Renal pelvis (tissue), 12 donors: ENCODE measurements at places on chromosomes 3 and 15.

- DNase-seq = no peak
Observed at GRCh38 chr15:33553157-33553556, 242.4 kb downstream of the RYR3 start.

DNA sequence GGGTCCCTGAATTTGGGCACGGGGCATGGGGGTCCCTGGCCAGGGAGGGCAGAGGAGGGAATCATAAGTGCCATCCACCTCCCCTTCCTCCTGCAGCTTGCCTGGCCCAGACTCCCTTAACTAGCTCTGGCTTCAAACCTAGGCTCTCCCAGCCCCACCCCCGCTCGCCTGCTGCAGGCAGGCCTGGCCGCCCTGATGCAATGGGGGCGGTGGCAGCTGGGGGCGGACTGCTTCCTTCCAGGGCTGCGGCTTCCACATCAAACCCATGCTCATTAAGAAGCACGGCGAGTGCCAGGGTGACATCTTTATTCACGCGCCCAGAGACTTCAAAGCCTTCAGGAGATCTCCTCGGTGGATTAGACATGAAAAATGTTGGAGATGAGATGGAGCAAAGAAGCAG lies 123.1 kb downstream of the TPRA1 start:
- DNase-seq = no peak

DNA sequence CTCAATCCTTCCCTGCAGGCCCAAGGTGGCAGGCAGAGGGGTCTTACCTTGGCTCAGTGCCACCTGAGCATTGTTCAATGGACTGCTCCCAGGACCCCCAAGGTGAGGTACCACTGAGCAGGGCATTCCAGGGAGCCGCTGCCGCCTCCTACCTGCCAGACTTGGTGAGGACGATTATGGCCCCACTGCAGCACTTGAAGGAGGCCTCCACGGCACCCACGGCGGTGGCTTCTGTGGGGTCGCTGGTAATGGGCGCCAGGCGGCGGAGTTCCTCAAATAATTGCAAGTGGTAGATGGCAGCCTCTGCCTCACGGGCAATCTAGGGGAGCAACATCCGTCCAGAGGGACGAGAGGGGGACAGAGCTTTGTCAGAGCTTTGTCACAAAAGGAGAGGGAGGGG lies 4.7 kb upstream of the GRAMD2A start:
- DNase-seq = no peak

- no peak for DNase-seq
Observed at GRCh38 chr15:66474135-66474534, 23.4 kb downstream of the SNAPC5 start.

- no peak for DNase-seq
Observed at GRCh38 chr3:184586851-184587250, 25.3 kb downstream of the EPHB3 start.

GRCh38 chr3:45187694-45188141 lies 38.4 kb downstream of the TMEM158 start:
- DNase-seq = no peak

DNA sequence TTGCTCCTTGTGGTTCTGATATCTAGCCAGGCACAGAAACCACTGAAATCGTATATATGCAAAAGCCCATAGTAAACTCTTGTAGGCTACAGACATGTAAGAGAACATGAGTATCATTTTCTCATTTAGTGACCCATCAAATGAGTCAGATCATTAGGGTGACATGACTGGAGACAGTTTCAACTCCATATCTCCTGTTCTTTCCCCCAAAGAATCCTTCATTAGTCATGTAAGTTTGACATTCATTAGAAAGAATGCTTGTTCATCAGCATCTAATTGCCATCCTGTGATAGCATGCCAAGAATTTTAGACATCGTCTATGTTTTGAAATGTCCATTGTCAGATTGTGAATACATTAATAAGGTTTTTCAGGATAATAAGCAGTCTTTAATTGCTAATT lies 264.9 kb upstream of the TPM1 start:
- no peak for DNase-seq

DNA sequence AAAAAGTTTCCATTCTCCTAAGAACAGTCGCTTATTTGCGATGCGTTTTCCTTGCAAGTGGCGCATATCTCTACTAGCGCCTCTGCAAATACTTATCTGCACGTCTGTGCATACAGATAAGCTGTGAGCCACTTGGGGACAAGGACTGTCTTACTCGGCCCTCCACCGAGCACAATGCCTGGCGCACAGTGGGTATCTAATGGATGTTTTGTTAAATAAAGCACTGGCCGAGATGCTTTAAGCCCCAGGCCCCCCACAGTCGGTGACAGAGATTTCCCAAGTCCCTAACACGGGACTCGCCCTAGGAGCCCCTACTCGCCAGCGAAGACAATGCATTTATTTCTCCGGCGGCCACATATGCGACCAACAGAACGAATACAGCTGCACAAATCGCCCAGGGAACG lies 503 bp downstream of the HLTF start:
- peak; percentile 31 for DNase-seq

GRCh38 chr3:126897943-126898342 lies 85.0 kb upstream of the PLXNA1 start:
- DNase-seq = no peak

DNA sequence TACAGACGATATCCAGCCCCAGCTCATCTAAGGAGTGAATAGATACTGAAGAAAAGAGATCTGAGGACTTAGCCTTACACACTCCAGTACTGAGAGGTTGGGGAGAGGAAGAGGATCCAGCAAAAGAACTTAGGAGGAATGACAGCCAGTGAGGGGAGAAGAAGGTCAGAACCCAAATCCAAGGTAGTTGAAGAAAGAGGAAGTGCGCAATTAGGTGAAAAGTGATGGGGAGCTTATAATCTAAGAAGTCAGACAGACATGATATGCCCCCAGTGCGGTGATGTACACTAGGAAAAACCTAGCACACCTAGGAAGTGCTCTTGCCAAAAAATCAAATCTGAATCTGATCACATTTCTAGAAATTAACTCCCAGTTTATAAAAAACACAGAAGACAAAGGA lies 20.6 kb downstream of the ENTPD3 start:
- no peak for DNase-seq

- no peak for DNase-seq
Observed at GRCh38 chr3:16311960-16312451, 47.0 kb downstream of the OXNAD1 start.
